Activated T-helper 1 cell treated with anti-CD3 and anti-CD28 coated beads, Interleukin-12 subunit alpha, Interleukin-12 subunit beta, Interleukin-2, Interleukin-4 antibody, amounts not matched to agents 30 ng/mL and 10 ng/mL and 1 ng/mL, durations not matched to agents 14 hours and 24 hours and 36 hours (primary cell): ENCODE measurements at places on chromosomes 5 and 9. TPM values are rescaled to one million over a fixed set of nuclear protein-coding genes. Genes with fewer than 3 reads are reported as not detected.

PCDHA5 gene
- total RNA-seq = not detected in 2 replicates

DNA sequence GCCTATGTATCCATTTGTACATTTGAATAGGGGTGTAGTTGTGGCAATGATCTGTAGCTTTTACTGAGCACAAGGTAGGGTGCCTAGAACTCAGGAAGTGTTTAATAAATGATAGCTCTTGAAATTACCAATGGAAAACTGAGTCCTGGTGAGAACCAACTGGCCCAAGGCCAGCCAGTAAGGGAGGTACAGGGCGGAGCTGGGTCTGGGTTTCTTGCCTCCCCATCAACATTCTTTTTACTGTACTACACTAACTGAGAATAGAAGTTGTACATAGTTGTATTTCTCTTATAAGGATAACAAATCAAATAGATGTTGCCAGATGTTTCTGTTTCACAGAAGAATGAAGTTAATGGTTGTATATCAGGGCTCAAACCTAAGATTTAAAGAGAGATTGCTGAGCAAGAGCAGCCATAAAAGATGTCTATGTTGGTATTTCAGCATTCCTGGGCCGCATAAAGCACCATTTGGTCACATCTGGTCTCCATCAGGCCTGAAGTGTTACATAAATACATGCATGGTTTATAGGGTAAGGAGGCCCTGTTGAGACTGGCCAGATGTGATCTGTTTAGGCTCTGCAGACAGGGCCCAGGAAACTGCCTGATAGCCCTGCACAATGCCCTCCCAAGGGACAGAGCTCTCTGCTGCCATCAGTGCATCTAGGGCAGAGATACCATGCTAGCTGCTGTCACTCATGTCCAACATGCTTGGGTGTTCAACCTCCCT, 210.5 kb downstream of the NXNL2 start:
- no peak overlapping the region for H3K27ac ChIP-seq
- H3K4me3 ChIP-seq = no peak overlapping the region
- H3K36me3 ChIP-seq = no peaks in the 10 kb centered on the region
- H3K4me1 ChIP-seq = no peaks in the 10 kb centered on the region

GRCh38 chr9:9625248-9625647, 987.6 kb downstream of the PTPRD start:
- DNase-seq = no peak
- H3K4me1 ChIP-seq = no peaks in the 10 kb centered on the region
- H3K27ac ChIP-seq = no peak overlapping the region
- H3K4me3 ChIP-seq = no peak overlapping the region
- H3K27me3 ChIP-seq = no peaks in the 10 kb centered on the region

GRCh38 chr5:126445502-126446174, 22.4 kb downstream of the GRAMD2B start:
- no peaks in the 10 kb centered on the region for H3K27me3 ChIP-seq
- H3K27ac ChIP-seq = peak overlapping the region; percentile 4
- no peak for DNase-seq
- H3K4me1 ChIP-seq = peaks cover 68% of the 10 kb centered on the region
- H3K4me3 ChIP-seq = no peak overlapping the region
